ENCODE measurements at places on chromosomes 11 and 22.

DNA sequence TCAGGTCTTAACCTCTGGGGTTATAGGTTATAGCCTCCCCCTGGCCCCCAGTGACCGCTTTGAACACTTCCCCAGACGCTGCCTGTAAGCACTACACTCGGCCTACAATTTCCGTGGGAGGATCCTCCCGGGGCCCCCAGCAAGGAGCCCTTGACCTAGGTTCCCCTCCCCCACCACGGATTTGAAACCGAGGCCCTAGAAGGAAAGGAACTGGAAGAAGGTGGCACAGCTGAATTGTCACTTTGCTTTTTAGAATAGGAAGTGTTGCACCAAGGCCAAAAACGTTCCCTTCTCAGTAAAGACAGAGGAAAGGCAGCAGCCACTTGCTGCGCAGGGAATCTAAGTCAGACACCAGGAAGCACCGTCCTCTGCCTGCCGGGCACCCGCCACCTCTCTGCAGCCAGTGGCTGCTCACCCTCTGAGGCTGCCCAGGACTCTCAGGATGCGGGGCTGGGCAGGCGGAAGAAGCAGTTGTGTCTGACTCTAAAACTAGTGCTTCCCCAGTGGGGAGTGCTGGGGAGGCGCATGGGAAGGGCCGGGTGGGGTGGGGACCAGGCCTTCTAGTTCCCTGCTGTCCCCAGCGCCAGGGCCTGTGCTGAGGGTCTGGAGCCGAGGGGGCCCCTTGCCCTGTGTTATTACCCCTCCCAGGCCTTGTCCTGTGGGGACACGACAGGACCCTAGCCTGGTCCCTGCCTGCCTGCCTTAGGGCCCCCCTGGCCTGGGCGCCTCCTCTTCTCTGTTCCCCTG lies 7.9 kb upstream of the FLRT1 start:
- peak; percentile 51 for DNase-seq

DNA sequence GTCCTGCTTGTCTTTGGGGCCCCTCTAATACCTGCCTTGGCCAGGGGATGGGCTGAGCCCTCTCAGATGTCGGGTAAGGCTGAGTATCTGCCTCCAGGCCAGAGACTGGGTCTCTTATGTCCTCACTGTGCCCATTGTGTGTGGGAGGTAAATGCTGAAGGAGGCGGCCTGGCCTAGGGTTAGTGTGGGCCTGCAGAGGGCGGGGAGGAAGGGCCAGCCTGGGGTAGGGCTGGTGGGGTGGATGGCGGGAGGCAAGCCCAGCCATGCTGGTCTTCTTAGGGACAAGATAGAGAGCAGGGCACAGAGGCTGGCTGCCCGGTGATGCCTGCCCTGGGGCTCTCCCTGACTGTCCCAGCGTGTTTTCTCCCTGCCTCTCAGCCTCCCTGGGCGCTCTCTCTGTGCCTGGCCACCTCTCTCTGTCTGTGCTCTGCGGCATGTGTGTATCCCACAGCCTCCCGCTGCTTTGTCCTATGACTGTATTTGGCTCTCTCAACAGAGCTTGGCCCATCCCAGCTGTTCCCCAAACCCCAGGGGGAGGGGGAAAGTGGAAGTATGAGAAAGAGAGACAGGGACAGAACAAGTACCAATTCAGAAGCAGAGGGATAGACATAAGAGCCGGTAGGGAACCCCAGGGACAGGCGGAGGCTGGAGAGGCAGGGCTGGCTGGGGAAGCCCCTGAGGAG lies 57.0 kb downstream of the PDE2A start:
- no peak for DNase-seq

- peak; percentile 60 for DNase-seq
Observed at GRCh38 chr11:14357881-14358728, 878 bp downstream of the RRAS2 start.

GRCh38 chr22:24807284-24807950 lies 1.4 kb downstream of the SGSM1 start:
- no peak for DNase-seq

- DNase-seq = no peak
Observed at GRCh38 chr22:33851240-33851639, 69.0 kb downstream of the LARGE1 start.

- peak; percentile 42 for DNase-seq
Observed at GRCh38 chr11:6012035-6012668, 5.4 kb upstream of the OR56A4 start.

DNA sequence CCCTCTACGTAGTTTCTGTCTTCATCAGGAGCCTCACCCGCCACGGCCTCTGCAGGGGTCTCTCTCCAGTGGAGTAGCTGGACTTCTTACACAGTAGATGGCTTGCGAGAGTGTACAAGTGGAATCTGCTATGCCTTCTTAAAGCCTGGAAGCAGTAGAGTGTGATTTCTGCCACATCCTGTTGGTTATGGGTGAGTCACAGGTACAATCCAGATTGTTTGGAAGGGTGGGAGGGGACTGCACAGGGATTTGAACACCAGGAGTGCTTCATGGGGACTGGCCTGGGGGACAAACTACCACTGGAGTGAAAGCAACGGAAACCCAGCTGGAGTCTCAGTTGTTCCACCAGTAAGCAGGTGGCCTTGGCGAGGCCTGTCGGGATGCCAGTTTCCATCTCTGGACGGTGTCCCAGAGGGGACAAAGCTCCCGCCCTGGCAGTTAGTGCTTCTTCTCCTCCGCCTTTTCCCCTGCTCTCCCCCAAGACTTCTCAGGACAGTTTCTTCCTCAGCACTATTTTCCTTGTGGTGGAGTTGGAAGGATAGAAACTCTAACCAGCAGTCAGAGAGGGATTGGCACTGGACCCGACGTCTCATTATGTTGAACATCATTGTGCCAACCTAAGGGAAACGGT lies 85.0 kb upstream of the RCN1 start:
- DNase-seq = no peak

DNA sequence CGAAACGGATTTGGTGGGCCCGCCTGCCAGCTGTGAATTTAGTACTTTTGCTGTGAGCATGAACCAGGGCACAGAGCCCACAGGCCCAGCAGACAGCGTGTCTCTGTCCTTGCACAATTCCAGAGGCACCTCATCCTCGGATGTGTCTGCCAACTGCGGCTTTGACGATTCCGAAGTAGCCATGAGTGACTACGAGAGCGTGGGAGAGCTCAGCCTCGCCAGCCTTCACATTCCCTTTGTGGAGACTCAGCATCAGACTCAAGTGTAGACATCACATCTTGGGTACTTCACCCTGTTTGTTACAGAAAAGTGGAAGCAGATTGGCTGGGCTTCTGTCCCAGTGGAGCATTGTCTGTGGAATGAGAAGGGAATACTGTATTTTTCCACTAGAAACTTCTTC lies 78.6 kb upstream of the MTNR1B start:
- no peak for DNase-seq

GRCh38 chr11:97557399-97557798 lies 1167.6 kb downstream of the JRKL start:
- DNase-seq = no peak

DNA sequence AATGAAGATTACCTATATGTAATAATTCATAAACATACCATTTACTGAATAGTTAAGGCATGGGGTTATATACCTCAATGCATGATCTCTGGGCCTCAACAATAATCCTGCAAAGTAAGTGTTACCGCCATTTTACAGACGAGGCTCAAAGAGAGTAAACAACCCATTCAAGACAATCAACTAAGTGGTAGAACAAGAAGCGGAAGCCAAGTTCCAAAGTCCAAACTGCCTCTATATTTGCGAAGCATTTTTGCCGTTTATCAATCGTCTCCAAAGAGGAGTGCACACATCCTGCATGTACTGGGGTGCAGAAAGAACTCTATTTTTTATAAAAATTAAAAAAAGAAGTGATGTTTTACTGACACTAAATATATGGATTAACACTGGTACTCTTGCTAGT lies 27.5 kb upstream of the P4HA3 start:
- DNase-seq = no peak

- DNase-seq = no peak
Observed at GRCh38 chr11:133269267-133269666, 263.0 kb downstream of the OPCML start.

DNA sequence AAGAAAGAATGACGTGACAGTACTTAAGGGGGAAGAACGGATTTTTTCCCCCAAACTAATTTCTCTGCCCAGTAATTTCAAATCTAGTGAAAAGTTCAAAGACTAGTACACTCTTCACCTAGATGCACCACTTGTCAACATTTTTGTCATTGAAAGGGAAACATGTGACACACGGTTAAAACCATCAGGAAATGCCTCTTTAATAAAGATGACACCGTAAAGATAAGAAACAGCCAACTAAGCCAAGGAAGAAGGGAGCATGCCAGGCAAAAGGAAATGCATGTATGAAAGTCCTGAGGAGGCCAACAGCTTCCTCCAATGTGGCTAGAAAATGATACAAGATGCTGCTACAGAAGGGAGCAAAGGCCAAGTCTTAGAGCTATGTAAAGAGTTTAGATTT lies 49.4 kb downstream of the RSF1 start:
- no peak for DNase-seq

DNA sequence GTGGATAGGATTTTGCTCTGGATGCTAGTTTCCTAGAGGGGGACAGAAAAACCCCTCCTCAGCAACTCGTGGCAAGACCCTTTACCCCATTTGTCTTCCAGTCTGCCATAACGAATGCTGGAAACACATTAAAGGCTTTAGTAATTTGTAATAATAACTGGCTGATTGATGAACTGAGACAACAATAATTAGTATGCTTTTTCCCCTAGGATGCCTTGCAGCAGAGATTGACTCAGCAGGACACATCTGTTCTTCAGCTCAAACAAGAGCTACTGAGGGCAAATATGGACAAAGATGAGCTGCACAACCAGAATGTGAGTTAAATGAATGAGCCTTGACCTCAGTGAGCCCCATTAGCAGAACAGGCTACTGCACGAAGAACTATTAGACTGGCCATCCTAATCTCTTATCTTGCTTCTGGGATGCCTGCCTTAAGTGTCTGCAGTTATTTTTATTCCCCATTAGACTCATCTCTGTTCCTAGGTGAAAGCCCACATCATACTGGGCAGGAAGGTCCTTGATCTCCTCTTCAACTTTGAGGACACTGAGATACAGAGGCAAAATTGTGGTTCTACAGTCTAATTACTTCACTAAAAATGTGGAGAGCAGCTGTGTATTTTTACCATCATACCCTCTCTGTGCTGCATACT lies 32.9 kb upstream of the DLAT start:
- DNase-seq = no peak

GRCh38 chr22:41672780-41673509 lies 15.7 kb downstream of the SNU13 start:
- DNase-seq = no peak

Measured in suppressor macrophage treated with lipopolysaccharide for 1 hour (primary cell).